NCI-H187 treated with DMSO at 0.1 percent for 48 hours (cell line): ENCODE measurements at places on chromosomes 1 and 21.
A peak's percentile ranks its signal among the peaks of the same experiment; 100 is the strongest.

DNA sequence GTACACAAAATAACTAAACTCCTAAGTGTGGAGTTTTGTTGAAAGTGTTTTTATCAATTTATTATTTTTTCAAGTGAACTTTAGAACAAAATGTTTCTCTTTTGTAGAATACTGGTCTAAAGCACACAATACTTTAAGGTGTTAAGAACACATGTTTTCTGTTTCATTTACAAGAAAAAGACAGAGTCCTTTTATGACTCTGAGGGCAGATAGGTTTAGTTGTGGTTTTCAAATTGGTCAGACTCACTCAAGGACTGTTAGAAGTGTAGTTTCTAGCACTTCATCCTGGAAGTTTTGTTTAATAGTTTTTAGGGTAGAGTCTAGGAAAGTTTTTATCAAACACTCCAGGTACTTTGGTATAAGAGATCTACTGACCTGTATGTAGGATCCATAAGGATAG lies 376.5 kb downstream of the LRRIQ3 start:
- no peak for DNase-seq

- DNase-seq, result peak; percentile 80
Observed at GRCh38 chr1:66351913-66352312, 182.0 kb upstream of the SGIP1 start.

- no peak for DNase-seq
Observed at GRCh38 chr1:11654137-11654938, at the start of the genes FBXO2 and FBXO44. Gene FBXO2, minus strand, starts transcription at chr1:11654429. Its CDS starts 89 bp downstream, at chr1:11654340. Gene FBXO44, plus strand, starts transcription at chr1:11654877. Its CDS starts 959 bp downstream, at chr1:11655836.

DNA sequence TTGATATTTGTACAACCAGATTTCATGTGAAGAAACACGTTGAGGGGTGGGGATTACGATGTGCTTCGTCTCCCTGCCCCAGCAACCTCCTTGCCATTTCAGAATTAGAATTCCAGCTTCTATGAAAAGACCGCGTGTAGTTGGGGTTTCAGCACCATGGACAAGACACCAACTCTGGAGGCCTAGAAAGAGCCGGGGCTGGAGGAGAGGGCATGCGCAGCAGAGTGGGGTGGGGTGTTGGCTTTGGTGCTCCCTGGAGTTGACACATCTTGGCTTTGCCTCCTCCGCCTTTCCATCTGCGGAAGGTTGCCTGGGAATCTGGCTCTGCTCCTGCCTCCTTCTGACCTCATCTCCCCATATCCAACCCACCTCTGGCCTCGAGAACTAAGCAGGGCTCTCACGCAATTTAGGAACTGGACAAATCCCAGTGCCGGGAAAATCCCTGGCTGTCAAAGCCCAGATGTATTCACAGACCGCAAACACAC lies 11.8 kb downstream of the HTR6 start:
- no peak for DNase-seq

DNA sequence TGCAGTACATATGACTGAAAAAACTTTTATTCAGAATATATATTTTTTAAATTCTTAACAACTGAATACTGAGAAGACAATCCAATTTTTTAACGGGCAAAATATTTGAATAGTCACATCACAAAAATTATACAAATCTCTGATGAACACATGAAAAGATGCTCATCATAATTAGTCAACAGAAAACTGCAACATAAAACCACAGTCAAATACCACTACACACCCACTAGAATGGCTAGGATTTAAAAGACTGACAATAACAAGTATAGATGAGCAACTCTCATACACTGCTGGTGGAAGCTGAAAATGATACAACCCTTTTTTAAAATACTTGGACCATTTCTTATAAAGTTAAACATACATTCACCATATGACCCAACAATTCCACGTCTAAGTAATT lies 87.7 kb upstream of the TNFSF4 start:
- no peak for DNase-seq

DNA sequence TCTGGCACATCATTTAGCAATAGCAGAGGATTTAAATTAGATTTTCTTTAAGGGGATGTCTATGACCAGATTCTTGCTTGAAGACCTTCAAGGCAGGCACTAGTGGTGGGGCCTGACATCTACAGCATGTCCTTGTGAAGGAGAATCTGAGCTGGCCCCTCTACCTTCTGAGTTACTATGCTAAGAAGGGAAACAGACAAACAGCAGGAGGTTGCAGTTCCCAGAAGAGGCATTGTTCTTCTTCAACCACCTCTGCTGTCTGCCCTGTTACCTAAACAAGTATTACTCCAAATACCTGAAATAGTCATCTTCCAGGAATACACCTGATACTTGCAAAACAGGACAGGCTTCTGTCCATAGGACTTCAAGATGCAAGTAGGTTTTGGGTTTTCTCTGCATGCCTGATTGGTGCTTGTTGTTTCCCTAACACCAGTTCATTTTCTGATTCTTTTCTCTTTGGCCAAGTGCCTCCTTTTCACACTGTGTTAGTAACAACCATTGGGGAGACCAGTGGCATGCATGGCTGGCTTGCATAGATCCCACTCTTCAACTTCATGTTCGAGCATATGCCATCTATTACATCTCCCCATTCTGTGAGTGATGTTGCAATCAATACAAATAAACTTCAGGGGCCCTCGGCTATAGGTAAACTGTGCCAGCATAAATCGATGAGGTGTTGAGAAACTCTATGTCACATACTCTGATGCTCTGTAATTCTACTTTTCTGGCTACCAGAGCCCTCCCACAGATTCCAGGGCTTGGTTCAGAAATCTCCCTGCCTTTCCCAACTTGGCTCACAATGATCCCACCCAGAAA lies 93.0 kb upstream of the DUSP10 start:
- no peak for DNase-seq

GRCh38 chr1:6260433-6260934 lies 414 bp downstream of the GPR153 start:
- no peak for DNase-seq

DNA sequence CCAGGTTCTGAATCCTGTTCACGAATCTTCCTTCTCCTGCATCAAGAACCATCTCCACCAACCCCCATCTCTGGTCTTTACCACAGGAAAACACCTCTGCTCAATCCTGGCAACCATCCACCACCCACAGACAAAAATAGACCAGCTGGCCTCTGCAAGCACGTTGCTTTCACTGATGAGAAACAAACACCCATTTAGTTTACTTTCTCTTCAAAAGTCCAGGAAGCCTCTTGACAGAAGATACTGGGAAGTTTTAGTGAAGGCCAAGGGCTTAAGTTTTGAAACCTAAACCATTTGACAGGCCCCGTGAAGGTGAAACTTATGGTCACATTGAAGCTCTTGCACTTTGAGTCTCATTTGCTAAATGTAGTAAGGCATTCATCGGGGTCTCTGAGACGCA lies 122.6 kb upstream of the PPP2R5A start:
- no peak for DNase-seq

DNA sequence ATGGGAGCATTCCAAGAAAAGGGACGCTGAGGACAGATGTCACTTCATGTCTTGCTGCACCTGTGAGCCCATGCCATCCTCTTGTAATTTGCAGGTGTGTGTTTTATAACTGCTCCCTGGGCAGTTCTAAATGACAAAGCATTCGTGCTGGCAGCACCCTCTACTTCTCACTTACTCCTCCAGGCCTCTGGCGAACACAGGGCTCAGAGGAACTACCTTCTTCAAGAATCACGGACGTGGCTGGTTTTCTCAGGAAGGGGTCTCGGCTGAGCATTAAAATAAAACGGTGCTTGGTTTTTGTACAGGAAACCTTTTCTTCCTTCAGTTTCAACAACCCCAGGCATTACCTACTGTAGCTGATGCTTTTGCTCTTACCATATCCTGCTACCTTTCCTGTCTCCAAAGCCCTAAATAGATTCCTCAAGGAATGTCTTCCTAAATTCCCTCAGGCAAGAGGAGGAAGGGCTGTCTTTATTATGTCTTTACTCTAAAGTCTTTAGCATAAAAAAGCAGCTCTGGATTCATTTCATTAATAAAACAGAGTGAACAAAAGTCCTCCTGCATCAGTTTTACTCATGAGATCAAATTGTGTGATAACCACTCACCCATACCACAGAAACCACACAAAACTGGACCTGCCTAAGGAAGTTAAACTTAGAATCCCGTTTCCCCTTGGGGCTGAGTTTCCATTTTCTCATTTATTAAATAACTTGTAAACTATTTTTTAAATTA lies 79.0 kb upstream of the MAP10 start:
- DNase-seq, result no peak

- DNase-seq, result no peak
Observed at GRCh38 chr1:33060579-33061083, 20.3 kb upstream of the AZIN2 start.

- no peak for DNase-seq
Observed at GRCh38 chr1:57157818-57158603, 192.2 kb upstream of the C8B start.

DNA sequence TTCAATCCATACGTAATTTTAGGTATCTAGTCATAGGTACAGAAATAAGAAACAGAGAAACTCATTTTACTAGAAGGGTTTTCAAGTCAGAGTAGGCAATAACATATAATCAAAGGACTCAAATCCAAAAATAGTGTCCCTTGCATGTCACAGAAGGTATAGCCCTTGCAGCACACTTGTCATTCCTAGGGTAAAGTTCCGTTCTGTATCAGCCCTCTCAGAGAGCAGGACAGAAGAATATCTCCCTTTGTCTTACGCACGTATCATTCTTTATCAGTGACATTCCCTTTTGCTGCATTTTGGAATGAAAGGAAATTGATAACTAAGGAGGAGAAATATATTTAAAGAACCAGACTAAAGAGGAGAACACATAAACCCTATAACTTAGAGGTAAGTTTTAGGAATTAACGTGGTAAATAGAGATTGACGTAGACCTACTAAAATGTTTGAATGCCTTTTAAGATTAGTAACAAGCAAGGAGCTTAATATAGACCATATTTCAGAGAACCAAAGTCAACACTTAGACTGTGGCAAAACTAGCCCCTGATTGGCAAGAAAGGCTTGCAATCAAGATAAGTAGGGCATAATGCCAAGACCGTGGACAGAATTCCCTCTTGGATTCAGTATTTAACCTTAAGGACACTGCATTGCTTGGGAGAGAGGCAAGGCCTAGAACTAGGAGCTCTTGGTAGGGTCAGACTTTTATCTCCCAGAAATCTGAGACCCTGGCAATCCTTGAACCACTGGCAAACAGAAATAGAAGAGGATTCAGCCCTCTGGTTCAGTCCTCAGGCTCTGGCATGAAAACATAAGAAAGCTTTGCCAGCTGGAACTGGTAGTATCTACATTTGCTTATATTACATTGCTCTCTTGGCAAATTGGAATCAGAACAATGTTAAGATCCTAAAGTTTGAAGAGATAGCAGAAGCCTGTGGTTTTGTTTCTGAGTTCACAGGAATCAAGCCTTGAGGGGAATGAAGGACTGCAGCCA lies 232.1 kb downstream of the ASTN1 start:
- DNase-seq, result no peak

DNA sequence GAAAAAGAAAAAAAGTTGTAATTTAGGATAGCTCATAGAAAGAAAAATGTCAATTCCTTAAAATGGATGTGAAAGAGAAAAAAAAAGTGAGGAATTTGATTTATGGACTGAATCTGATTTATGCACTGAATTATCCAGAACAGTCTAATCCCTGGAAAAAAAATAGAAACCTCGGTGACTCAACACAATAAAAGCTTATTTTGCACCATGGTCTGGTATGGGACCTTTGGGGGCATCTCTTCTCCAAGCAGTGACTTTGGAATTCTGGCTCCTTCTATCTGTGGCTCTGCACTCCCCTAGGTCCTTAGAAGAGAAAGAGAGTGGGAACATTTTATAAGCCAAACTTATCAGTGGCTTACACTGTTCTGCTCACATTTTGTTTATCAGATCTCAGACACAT lies 471.7 kb upstream of the B3GALT2 start:
- no peak for DNase-seq

- DNase-seq, result no peak
Observed at GRCh38 chr1:107692580-107693345, 272.2 kb downstream of the VAV3 start.

- DNase-seq, result no peak
Observed at GRCh38 chr1:22814176-22815042, 103.8 kb downstream of the EPHB2 start.

- DNase-seq, result no peak
Observed at GRCh38 chr1:155070158-155070621, 6.7 kb downstream of the EFNA4 start.

DNA sequence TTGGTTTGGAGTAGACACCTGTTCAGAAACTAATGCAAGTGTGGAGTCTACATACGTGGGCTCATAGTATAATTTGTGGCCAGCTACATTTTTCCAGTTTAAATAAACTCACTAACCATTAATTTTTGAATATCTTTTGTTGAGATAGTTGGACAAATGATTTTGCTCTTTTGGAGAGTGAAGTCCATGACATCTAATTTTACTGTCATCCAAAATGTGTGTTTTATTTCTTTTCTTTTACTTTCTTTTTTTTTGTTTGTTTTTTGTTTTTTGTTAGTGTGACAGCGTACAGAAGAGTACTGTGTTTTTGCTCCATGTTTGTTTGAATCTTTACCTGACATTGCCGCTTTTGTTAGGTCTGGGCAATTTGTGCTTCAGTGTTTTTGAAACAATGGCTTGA lies 5.0 kb downstream of the RBM15 start:
- no peak for DNase-seq

DNA sequence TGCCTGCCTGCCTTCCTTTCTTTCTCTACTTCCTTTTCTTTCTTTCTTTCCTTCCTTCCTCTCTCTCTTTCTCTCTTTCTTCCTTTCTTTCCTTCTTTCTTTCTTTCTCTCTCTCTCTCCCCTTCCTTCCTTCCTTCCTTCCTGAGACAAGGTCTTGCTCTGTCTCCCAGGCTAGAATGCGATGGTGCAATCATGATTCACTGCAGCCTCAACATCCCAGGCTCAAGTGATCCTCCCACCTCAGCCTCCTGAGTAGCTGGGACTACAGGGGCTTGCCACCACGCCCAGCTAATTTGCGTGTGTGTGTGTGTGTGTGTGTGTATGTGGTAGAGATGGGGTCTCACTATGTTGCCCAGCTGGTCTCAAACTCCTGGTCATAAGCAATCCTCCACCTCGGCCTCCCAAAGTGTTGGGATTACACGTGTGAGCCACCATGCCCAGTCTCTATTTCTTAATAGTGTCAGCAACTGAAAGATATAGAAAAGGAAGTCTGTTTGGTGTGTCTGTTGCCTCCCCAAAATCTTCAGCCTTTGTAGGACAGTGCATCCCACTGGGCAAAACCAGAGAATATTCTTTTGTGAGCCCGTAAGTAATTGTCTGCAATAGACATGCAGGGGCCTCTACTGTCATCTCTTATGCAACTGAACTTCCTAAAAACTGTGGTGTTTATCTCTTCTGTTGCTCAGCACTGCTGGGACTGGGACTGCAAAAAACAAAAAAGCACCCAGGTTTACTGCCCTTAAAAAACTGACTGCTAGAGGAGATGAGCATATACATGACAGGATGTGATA lies 20.9 kb upstream of the RAB4A start:
- no peak for DNase-seq

DNA sequence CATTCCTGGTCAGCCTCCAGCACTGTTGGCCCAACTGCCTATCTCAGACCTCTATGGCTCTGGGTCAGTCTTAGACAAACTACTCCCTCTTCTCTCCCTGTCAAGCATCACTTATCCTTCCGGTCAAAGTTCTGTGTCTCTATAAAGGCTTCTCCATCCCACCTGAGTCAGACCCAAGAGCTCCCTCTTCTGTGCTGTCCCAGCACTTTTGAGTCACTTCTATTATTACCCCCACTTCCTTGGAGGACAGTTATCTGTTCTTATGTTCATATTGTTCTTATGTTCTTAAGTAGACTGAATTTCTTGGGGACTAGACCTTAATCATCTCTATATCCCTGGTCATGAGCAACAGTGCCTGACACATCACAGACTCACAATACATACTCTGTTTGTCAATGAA lies 29.2 kb upstream of the IL10 start:
- no peak for DNase-seq
